SJSA1 (cell line): ENCODE measurements at places on chromosomes 3 and 15.

DNA sequence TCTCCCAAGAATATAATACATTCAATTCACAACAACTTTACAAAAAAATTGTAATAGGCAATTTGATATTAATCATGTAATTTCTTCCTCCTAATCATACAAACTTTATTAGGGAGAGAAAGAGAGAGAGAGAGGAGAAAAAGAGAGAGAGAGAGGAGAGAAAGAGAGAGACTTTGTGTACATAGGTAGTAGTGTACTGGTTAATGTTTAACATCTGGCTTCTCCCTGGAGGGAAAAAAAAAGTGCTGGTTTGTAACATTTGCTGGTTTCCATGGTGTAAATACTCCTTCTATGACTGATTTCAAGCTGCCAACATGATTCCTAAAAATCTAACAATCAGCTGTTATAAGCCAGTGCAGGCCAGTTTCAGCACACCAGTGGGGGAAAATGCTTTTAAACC, 98.0 kb upstream of the ARHGEF26 start:
- no peak for DNase-seq

GRCh38 chr15:57495041-57495440, 96.7 kb upstream of the MYZAP start:
- DNase-seq, result no peak

DNA sequence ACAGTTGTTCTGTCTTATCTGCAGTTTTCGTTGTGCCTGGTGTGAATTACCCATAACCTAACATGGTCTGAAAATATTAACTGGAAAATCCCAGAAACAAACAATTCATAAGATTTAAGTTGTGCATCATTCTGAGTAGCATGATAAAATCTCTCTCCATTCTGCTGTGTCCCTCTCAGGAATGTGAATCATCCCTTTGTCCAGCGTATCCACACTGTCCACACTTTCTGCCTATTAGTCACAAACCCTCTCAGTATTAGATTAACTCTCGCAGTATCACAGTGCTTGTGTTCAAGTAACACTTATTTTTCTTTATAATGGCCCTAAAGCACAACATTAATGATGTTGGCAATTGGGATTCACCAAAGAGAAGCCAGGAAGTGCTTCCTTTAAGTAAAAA, 203.2 kb downstream of the CGGBP1 start:
- no peak for DNase-seq

DNA sequence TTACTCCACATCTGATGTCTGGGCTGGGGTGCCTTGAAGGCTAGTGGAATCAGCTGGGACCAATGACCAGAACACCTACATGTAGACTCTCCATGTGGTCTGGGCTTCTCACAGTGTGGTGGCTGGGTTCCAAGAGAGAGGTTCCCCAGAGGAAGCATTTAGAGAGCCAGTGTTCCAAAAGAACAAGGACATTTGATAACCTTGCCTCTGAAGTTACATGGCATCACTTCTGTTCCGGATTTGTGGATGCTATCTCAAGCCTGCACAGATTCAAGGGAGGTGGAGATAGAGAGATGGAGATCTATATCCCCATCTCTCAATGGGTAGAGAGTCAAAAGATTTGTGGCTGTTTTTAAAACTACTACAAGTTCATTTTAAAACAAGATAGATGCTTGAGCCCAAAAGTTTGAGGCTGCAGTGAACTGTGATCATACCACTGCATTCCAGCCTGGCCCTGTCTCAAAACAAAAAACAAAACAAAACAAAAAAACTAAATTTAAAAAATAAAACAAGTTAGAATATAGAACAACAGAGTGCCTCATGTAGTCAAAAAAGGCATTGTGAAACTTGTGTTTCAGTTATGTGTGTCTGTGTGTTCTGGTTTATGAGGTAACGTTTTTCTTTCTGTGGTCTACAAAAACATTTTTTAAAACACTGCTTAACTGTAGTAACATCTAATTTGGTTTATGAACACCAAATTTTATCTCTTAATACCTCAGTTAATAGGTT, 44.8 kb downstream of the PDE8A start:
- no peak for DNase-seq

GRCh38 chr3:25855266-25855784, 65.4 kb downstream of the OXSM start:
- no peak for DNase-seq

- no peak for DNase-seq
These were observed 41.7 kb upstream of the CORO2B start for GRCh38 chr15:68537097-68537496.

- no peak for DNase-seq
These were observed 162.9 kb upstream of the STT3B start for GRCh38 chr3:31369637-31370379.

GRCh38 chr3:83941990-83942745, 1016.6 kb upstream of the CADM2 start:
- DNase-seq, result no peak

DNA sequence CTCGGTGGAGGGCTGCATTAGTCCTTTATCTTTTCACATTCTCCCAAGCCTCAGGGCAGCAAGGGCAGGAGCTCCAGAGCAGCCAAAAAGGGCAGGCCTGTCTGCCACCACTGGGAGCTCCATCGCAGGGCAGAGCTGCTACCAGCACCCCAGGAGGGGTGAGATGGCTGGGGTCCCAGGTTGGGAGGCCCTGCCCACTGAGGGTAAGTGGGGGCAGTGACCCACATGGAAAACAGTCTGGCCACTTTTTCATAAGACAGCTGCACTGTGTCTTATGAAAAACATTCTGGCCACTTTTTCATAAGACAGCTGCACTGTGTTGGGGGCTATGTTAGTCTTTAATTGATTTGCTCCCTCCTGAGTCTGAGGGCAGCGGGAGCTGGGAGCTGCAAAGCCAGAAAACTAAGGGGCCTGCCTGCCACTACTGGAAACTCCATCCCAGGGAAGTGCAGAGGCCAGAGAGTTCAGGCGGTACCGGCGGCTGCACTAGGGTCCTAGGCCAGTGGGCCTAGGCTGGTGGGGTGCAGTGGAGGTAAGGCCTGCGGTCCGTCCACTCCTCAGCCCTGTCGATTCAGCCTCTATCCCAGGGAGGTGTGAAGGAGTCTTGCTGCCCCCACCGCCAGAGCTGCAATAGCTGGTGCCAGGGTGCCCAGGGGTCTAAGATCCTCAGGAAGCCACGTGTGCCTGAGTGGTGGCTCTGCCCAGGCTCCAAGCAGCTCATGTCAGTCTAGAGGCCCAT, 45.4 kb downstream of the TMCO5A start:
- no peak for DNase-seq

DNA sequence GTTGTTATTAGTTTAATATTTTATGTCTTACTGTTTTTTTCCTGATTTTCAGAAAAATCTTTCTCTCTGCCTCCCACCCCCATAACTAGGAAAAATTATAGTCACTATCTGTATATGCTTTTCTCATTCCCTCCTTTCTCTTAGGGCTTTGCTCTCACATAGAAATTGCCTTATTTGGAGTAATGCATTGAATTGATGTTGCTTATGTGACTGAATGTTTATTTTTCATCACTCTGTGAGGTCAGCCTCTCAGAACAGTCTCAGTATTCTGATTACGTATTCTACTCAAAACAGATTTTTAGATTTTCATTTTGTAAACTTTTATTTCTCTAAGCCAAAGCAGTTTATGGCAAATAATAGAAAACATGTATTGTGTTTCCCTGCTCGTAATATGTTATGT, 121.0 kb downstream of the SLMAP start:
- DNase-seq, result peak; percentile 68

GRCh38 chr3:127221446-127222035, 28.6 kb downstream of the PRR23E start:
- no peak for DNase-seq

GRCh38 chr3:37279856-37280255, 105.5 kb upstream of the LRRFIP2 start:
- DNase-seq, result no peak

GRCh38 chr3:172279191-172279640, 169.0 kb downstream of the GHSR start:
- no peak for DNase-seq

DNA sequence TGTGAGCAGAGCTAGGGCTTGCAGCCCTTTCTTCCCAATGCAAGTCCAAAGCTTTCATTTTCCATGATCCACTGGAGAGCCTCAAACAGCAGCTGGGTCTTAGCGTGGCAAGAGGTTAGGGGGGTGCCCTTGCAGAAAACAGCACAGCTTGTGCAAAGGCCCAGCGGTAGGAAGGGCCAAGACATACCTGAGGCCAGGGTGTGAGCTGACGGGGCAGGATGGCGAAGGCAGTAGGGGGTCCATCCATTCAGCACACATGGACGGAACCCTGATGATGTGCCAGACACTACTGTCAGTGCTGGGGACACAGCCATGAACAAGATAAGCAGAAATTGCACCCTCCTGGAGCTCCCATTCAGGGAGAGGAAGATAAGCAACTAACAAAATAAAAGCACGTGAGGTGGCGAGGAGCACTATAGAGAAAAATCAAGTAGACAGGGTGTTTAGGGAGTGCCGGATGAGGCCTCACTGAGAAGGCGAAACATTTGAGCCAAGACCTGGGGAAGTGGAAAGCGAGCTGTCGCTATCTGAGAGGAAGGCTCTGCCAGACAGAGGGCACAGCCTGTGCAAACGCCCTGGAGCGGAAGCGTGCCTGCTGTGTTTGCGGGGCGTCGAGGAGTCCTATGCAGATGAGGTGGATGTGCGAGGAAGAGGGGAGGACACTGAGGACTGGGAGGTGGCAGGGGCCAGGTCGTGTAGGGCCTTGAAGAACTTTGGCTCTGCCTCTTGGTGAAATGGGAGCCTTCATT, 43.4 kb downstream of the SLC6A1 start:
- DNase-seq, result no peak

DNA sequence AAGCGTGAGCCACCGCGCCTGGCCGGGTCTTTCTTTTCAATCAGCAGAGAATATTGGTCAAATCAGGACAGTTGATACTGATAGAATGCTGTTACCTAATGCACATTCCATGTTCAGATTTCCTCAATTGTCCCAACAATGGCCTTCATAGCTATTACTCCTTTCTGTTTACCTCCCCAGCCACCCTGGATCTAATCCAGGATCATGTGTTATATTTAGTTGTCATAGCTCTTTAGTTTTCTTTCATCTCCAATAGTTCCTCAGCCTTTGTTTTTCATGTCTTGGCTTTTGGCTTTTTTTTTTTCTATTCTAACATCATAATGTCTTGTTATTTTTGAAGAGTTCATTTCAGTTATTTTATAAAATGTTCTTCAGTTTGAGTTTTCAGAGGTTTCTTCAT, 14.6 kb downstream of the USP3 start:
- no peak for DNase-seq

DNA sequence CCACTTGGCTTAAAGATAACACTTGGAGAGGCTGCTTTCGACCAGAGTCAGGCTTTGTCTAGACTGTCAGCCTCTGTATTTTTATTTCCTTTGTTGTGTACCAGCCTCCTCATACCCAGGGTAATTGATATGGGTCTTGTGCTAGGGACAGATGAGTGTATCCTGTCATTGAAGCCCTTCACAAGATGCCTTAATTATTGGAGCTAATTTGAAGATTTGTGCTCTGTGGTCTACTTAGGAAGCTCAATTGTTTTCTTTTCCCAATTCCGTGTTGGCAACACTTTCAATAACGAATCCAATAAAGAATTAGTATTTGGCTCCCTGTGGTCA, 60.5 kb upstream of the DPH6 start:
- no peak for DNase-seq

GRCh38 chr3:149129326-149130205, at the start of gene HPS3:
Gene HPS3 (plus strand): TSS chr3:149129638. CDS start chr3:149129724, 86 bp downstream.
- DNase-seq, result peak; percentile 87

- DNase-seq, result no peak
These were observed 17.4 kb downstream of the PXYLP1 start for GRCh38 chr3:141249041-141249440.

DNA sequence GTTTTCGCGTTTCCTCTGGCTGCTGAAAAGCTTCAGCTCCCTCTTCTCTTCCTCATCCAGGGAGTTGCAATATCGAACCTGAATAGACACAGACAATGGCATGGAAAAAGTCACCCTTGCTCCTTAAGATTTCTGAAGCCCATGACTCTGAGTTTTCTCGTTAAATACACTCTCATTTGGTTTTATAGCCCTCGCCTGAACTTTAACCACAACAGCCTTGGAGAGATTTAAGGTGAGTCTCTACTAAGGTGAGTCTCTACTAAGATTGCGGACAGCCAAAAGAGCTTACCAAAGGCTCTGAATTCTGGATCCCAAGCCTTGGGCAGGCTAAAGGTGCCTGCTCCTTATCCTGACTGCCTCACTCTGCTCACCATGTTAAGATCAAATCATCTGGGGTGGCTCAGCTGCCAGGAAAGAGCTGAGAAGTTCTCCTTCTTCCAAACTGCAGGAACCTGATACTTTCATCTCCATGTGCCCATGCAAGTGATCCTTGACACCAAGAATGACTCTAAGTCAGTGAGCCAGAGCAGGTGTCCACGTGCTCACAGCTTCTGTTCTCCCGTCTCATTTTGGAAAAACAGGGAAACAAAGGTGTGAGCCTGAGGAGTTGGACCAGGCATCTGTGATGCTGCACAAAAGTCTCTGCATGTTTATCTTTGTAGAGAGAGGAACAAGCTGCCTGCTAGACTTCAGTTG, 65.1 kb downstream of the PRICKLE2 start:
- no peak for DNase-seq

- no peak for DNase-seq
These were observed at the start of gene TIGIT for GRCh38 chr3:114293838-114294535. Gene TIGIT (plus strand): TSS chr3:114294028. CDS start chr3:114294062, 34 bp downstream.

DNA sequence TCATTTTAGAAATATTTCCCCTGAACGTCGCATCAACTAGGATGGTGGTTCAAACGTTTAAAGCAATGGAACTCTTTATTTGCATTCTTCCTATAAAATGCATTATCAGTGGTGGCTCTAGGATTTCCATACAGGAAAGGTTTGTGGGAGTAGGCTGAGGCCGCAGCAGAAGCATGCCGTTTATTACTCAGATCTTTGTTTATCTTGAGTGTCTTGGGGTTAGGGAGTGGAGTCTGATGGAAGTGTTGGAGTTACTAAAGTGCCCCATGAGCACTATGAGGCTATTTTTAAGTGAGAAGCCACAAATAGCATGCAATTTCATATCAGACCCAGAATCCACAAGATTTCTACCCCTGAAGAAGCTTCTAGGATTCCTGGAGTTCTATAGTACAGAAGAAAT, 26.2 kb downstream of the ATOSA start:
- DNase-seq, result peak; percentile 76
